ENCODE measurements at places on chromosomes 12 and 14.

DNA sequence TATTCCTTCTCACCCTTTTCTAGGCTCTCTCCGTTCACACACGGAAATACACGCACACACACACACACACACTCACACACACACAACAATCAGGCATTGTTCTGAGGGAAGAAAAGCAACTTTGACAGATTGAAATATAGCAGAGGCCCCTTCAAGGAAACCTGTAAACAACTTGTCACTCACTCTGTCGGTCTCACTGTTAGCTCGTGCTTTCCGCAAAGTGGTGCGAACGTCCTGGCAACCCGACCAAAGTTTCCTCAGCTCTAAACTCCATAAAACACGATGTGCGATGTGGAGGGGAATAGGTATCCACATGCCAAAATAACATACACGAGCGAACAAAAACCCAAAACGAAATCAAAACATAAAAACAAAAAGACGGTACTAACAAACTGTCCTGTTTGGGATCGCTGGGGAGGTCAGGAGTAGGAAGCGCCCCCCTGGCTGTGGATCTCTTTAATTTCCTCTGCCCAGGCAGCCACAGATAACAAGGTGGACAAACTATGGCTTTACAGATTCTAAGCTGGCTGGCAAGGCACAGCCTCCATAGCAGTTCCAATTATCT is 822 bp upstream of the SOX5 start:
- DNase-seq: no peak

DNA sequence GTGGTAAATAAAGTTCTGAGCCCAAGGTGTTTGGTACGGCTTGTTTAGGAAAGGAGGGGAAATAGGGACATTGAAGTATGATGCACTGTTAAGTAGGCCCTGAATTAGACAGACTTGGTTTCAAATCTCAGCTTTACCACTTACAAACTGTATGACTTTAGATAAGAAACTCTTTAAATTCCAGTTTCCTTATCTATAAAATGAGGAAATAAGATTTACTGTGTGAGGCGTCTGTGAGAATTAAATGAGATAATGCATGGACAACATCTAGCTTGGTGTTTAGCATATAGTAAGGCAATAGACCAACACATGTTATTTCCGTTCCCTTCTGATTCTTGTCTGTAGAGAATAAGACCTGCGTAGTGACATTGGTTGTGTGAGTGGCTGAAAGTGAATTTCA is 7.0 kb downstream of the NCKAP1L start:
- DNase-seq: no peak

- peak; percentile 29 for DNase-seq
These were observed 35.9 kb downstream of the FBLN5 start for GRCh38 chr14:91911474-91912032.

- DNase-seq: no peak
These were observed 87.5 kb downstream of the DUSP16 start for GRCh38 chr12:12474931-12475795.

DNA sequence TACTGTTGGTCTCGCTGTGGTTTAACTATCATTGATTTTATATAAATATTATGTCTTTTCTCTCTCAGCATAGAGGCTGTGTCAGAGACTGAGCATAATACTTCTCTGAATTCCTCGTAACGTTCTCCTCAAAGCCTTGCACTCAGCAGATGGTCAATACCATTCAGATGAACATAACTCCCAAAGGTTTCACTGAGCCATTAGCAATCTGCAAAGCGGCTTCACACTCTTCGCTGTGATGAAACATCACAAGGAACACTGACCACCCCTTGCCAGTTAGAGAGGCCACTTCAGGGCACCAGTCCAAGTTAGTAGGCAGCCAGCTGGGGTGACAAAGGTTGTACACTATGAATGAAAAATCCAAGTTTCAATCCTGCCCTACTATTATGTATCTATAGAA is 30.1 kb upstream of the STON2 start:
- DNase-seq: no peak

GRCh38 chr12:52295663-52296062 is 4.3 kb upstream of the KRT81 start:
- no peak for DNase-seq

DNA sequence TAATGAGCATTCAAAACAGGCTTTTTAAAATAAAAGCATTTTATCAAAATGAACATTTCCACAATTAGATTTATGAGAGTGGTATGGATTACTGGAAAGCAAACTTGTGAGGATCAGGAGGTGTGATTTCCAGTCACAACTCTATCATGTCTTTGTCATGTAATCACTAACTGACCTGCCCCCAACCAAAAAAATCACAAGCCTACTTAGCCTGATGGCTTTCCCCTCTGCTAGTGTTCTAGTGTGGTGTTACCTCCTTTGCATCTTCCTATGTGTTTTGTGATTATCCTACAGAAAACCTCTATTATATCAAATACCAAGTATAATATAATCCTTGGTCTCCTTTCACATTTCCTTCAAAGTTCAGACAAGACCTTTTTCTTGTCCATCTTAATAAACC is 168.6 kb downstream of the NOVA1 start:
- DNase-seq: no peak

GRCh38 chr14:52286661-52287649 is 19.5 kb downstream of the PTGDR start:
- DNase-seq: no peak

DNA sequence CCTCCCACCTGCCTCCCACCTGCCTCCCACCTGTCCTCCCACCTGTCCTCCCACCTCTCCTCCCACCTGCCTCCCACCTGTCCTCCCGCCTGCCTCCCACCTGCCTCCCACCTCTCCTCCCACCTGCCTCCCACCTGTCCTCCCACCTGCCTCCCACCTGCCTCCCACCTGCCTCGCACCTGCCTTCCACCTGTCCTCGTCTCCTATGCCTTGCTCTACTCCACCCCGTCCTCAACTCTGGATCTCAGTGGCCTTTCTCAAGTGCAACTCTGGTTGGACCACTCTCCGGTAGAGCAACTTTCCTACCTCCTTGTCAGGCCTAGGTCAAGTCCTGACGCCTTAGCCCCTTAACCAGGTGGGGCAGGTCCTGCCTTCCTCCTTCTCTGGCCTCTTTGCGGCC is 29.3 kb upstream of the PEX5 start:
- DNase-seq: no peak

DNA sequence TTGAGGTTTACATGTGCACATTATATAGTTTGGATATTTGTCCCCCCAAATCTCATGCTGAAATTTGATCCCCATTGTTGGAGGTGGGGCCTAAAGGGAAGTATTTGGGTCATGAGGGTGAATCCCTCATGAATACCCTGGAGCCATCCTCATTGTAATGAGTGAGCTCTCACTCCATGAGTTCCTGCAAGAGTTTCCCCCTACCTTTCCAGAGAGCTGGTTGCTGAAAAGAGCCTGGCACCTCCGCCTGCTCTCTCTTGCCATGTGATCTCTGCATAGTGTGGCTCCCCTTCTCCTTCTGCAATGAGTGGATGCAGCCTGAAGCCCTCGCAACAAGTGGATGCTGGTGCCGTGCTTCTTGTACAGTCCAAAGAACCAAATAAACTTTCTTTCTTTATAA is 234.3 kb upstream of the DIO2 start:
- no peak for DNase-seq

- DNase-seq: no peak
These were observed 457.0 kb downstream of the SLC6A15 start for GRCh38 chr12:84455598-84455997.

- no peak for DNase-seq
These were observed 13.9 kb upstream of the CACNA2D4 start for GRCh38 chr12:1932264-1932777.

- DNase-seq: no peak
These were observed 279.8 kb downstream of the SOX5 start for GRCh38 chr12:23669691-23670090.

DNA sequence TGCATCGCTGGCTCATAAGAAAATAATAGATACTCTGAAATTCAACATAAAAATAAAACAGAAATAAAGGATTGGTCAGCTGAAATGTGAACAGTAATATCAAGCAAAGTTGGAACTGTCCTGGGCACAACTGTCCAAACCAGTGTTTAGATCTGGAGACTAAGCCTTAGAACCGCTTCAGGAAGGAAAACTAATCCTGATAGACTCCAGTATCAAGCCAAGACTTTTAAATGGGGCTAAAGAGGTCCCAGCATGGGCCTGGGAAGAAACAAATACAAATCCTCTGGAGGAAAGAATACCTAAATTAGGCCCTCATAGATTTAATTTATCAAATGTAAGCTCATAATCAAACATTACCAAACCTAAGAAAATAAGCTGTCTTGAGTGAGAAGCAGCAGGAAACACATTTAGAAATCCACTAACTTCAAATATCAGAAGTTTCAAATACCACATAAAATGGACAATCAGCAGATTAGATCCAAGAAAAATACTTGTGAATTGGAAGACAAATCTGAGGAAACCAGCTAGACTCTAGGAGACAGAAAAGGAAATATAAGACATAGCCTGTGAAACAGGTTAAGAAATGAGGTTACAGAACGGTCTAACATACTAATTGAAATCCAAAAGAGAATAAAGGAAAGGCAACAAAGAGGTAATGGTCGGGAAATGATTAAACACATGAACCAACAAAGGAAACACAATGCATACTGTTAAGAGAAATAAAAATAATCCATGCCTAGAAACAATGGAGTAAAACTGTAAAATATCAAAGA is 27.6 kb downstream of the SCAF11 start:
- no peak for DNase-seq

- no peak for DNase-seq
These were observed 461.7 kb downstream of the GXYLT1 start for GRCh38 chr12:41683023-41683422.

Data from EL (cell line).